ENCODE measurements at places on chromosomes 5 and 9.

DNA sequence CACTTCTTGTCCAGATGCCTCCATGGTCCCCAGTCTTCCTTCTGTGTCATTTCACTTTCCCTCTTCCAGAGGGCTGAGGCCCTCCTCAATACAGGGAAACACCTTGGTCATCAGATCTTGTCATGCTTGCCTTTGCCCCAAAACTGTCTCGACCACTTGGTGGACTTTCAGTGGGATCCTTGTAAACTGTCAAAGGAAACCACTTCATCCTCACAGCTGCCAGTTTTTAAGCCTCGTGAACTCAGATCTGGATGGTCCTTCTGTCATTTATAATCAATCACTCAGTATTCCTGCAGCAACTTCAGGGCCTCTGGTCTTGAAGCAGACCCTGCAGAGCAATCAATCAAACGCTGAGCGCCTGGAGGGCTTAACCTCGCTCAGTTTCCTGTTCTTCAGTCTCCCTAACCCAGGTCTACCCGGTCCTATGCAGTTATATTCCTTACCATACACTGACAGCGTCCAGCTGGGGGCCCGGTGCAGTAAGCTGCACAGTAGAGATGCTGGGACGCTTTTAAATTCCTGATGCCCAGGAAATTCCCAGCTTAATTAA, 74.6 kb downstream of the GOLPH3 start:
- DNase-seq: no peak

- DNase-seq: peak; percentile 83
Observed at GRCh38 chr9:114238891-114239875, 83.7 kb upstream of the ORM1 start.

DNA sequence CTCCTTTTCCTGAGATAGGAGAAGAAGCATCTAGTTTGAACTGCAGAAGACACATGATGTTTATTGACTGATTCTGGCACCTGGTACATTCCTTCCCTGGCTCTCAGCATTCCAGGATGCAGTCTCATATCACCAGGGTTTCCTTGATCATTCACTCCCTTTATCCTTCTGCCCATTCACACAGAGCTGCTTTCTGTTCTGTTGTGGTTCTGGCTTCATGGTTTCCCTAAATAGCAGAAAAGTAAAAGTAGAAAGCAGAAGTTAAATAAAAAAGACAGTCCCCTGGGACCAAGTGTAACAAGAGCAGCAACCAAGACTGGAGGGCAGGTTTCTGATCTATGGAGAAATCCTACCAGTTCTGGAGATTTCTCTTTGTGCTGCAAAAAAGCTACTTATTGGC, 3.2 kb downstream of the IFNA8 start:
- no peak for DNase-seq

DNA sequence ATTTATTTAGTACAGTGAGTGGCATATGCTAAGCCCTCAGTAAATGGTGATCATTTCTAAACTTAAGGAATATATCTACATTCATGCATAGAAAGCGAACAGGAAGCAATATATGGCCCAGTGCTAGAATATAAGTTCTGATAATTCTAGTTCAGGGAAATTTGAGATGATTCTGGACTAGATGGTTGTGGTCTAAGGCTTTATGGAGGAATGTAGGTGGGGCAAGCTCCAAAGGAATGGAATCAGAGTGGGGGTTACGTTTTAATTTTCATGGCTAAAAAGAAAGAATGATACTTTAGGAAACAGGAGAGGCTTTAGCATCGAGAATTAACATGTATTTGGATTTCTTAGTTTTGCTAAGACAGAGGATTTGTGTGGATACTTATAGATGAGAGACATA, 56.1 kb downstream of the MTREX start:
- DNase-seq: peak; percentile 48

GRCh38 chr5:67989456-67989855, 226.1 kb upstream of the PIK3R1 start:
- DNase-seq: peak; percentile 54

GRCh38 chr5:105167092-105167491, 1604.5 kb upstream of the NUDT12 start:
- DNase-seq: no peak

DNA sequence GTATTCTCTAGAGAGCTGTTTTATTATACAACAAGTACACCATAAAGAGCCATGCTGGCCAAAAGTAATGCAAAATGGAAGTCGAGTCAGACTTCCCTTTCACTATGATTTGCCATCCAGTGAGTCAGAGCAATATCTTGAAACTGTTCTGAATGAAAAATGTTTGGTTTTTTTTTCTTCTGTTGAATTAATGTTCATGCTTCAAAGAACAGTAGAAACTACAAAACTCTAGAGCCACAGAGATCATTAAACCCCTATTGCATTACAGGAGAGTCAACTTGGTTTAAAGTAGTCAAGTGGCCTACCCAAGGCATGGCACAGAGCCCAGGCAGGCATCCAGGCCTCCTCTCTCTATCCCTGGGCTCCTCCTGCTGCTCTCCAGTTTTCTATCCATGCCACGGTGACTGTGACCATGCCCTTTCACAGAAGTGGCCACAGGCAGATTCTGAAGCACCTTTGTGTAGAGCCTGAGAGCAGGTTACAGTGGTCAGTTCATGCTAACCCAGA, 358.9 kb downstream of the DEPDC1B start:
- DNase-seq: peak; percentile 47

DNA sequence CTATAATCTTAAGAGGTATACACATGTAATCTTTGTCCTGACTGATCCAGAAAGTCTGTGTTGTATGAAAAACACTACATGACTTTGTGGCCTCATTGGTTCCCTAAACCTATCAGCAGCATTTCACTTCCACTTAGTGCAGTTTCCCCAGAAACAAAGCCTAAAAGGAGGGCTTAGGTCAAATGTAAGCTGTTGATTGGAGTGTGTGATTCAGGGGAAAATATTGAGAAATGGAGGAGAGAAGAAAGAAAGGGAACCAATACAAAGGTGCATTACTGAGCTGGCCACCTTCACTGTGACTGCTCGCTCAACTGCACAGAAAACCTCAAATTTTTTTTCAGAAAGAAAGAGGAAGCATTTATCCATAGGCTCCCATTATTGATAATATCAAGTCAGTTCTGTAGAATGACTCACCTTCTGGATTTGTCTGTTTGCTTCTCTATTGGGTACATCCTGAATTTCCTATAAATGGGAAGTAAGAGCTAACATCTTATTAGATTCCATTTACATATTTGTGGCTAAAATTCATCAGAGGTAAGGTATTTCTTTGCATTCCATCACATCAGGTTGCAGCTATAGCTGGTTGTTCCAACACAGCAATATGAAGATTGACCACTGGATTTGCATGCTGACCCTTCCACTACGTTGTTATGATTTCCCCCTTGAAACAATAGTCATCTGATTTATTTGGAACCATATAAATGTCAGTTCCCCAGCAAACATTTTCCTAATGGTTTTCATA, 10.3 kb upstream of the FST start:
- DNase-seq: peak; percentile 79

- DNase-seq: peak; percentile 59
Observed at GRCh38 chr5:122291000-122291901, 20.8 kb upstream of the SNCAIP start.

DNA sequence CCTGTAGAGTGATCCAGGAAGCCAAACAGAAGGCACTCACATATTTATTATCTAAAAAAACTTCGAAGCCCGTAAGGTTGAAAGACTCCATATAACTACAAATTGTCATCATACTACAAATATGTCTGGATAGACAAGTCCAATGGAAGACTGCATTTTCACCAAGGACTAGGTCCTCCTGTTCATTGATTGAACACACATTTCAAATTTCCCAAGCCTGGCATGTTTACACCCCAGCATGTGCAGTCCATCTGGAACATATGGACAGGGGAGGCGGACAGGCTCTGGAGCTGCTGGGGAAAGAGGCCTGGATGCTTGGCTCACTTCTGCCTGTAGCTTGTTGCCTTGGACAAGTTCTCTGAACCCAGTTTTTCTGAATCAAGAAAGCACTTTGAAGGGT, 378.7 kb downstream of the ENC1 start:
- DNase-seq: no peak

DNA sequence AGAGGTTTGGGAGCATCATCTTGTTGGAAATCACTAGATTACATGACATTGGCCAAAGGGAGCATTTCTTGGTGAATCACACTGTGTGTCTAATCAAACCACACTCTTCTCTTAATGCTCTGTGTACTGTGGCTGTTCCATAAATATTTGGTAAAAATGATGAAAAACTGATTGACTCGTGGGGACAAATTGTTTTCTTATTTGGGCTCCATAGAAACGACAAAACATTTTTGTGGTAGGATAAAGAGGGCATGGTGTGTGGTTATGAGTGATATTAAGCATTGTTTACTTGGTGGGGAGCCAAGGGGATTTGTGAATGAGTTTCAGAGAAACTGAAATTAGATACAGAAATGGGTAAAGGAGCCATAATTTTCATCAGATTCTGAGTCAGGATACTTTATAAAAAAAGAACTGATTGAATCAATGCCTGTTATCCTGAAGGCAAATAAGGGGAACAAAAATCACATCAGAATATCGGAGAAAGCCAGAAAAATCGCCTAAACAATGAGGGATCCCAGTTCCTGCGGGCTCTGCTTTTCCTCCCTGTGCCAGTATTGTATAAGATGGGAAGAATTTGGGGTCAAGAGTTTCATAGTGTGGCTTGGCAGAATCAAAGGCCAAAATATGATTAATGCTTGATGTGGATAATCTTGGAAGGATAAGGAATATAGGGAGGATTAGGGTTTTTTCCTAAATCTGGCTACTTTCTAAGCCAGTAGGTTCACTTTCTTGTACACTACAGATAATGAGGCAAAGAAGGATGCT, 33.3 kb downstream of the FBXL7 start:
- peak; percentile 77 for DNase-seq

DNA sequence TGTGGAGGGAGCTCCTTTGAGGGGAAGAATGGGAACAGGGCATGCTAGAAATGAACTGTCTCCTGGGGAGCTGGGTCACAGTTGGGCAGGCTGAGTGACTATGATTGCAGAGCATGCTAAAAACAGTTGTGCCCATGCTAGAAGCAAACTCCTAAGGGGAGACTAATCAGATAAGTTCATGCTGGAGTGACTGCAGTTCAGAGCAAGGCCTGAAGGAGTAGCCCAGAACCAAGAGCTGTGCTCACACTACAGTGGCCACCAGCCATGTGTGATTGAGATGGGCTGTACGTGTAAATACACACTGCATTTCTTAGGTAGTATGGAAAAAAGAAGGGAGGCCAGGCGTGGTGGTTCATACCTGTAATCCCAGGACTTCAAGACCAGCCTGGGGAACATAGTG, 10.3 kb upstream of the AK1 start:
- no peak for DNase-seq

- DNase-seq: no peak
Observed at GRCh38 chr5:111225926-111226325, 1.7 kb downstream of the CAMK4 start.

GRCh38 chr5:126972062-126972895, 58.1 kb downstream of the MARCHF3 start:
- DNase-seq: no peak
